Omental fat pad (tissue), 4 donors: ENCODE measurements at places on chromosomes 1 and 21.

DNA sequence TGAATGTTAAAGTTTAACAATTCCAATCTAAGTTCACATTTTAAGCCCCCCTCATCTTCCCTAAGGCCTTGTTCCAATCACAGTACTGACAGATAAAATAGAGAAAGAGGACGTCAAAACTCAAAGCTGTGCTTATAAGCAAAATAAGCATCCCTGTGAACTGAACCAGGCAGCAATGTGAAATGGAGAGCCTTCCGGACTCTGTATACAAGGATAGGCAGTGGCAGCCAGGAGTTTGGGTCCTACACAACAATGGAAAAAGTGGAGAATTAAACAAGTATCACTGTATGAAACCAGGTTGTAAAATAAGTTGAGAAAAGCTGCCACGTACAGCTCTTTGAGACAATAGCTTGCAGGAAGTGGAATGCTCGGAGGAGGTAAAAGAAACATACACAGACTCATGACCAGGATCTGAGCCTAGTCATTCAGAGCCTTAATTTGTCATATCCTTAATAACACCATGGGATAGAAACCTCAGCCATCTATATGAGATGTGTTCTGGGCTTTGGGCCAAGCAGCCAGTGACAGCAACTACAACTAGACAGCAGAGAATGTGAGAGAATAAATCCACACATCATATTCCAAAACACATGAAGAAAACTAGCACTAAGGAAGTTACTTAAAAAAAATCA, 55.2 kb upstream of the PALMD start:
- no peak for DNase-seq

- no peak for DNase-seq
These were observed 77.6 kb upstream of the DNAH14 start for GRCh38 chr1:224851848-224852261.

GRCh38 chr1:58824753-58825389, 41.0 kb upstream of the JUN start:
- no peak for DNase-seq

DNA sequence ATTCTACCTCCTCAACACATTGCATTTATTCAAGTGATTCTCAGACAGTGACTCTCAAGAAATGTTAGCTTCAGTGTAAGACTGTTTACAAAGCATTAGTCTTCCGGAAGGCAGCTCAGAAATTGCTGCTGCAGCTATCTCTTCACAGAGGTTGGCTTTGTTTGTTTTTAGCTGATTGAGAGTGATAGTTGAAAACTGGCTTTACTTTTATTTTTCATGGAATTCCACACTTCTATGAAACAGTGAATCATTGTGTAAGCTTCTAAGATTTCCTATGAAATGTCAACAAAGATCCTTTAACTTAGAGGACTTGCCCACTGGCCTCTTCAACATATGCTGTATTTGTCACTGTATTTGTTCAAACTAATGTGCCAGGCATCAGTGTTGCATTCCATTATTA, 121.3 kb downstream of the TNNI3K start:
- DNase-seq: no peak

DNA sequence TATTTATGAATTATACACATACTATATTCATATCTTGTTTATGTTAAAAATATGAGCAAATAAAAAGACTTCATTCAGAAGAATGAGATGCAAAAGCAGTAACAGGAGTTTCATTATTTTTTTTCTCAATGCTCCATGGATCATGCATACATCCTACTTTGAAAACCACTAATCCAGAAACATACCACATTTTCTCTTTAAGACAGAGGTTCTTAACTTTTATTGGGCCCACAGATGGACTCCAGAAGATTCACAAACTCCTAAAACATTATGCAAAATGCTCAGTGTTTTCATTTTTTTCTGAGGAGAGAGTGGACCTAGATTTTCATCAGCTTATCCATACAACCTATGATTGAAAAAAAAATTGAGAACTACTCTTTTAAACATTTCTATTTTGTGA, 227.8 kb downstream of the DNM3 start:
- DNase-seq: no peak

GRCh38 chr1:81695741-81696140, 105.0 kb upstream of the ADGRL2 start:
- DNase-seq: no peak

DNA sequence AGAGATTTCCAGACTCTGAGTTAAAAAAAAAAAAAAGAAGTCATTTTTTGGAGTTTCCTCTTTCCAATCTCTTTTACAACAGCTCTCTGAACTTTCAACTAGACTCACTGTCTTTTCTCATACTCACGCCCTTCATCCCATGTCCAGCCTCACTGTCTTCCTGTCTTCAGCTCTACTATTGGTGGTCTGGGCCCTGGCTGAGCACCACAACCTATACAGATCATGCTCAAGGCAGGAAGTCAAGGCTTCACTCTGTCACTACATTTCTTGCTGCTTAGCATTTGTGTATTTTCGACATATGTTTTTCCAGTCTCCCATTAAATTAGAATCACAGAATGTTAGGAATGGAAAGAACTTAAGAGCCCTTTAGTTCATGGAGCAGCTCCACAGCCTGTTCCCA, 106.4 kb upstream of the PPP2R5A start:
- DNase-seq: no peak

DNA sequence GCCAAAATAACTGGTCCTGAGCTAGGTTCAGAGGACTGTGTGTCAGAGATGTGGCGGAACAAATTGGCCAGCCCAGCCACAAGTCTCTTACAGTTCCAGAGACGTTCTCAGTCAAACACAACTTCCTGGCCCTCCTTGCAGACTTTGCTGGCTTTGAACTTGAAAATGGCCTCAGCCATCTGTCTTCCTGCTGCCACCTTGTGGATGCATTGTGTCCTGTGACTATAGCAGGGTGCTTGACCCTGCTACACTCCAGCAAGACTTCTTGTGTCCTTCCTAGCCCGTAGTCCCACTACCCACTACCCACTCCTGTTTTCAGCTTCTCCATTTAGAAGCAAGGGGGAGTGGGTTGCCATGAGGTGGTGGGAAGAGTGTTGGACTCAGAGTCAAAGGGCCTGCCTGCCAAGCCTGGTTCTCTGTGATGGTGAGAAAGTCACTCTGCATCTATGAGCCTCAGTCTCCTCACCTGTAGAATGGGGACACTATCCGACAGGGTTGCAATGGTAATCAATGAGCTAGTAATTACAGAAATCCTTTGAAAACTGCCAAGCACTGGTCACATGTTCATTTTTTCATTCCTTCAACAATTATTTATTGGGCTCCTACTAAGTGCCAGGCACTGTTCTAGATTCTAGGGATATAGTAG, 109.9 kb downstream of the IGSF21 start:
- no peak for DNase-seq

DNA sequence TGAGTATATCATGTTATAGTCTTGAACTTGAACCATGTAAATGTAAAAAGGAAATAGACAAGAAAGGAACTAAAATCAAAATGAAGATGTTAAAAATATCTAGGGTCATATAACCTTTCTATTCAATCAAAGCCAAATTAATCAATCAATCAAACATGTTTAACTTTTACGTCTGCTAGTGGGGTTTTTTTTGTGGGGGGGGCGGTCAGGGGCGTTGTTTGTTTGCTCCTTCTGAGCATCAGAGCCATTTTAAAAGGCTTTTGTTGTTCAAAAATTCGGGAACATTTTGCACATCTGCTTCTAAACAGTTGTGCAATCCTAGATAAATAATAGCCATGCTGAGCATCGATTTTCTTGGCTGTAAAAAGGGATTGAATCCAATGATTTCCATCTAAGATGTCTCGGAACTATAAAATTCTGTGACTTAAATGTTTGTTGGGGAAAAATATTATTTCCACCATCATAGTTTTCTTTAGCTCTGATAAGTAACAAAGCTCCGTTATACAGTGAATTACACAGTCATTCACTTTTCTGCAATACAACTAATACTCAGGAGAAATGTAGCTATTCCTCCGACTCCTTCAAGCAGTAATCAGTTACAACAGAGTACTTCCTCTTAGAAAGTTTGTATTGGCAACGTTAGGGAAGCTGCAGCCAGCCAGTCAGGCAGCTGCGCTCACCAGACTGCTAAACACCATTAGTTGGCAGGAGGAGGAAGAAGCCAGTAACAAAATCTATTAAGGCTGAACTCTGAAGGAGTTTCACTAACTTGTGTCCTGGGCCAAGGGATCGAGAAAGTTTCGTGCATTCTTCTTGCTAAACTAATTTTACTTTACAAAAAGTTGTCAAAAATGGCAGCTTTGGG, 2.2 kb downstream of the SPATA6 start:
- no peak for DNase-seq

DNA sequence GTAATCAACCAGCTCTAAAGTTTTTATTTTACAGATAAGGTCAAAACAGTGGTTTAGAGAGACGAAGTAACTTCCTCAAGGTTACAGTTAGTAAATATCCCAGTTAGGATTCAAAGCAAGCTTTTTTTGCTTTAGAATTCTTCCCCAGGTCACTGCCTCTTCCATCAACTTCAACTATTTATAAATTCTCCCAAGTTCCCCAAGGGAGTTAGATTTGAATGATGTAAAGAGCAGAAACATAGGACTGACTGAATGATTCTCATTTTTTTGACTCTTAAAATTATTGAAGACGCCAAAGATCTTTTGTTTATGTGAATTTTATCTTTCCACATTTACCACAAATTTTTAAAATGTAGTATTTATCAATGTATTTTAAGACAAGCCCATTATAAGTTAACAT, 4.1 kb downstream of the POGZ start:
- DNase-seq: no peak

DNA sequence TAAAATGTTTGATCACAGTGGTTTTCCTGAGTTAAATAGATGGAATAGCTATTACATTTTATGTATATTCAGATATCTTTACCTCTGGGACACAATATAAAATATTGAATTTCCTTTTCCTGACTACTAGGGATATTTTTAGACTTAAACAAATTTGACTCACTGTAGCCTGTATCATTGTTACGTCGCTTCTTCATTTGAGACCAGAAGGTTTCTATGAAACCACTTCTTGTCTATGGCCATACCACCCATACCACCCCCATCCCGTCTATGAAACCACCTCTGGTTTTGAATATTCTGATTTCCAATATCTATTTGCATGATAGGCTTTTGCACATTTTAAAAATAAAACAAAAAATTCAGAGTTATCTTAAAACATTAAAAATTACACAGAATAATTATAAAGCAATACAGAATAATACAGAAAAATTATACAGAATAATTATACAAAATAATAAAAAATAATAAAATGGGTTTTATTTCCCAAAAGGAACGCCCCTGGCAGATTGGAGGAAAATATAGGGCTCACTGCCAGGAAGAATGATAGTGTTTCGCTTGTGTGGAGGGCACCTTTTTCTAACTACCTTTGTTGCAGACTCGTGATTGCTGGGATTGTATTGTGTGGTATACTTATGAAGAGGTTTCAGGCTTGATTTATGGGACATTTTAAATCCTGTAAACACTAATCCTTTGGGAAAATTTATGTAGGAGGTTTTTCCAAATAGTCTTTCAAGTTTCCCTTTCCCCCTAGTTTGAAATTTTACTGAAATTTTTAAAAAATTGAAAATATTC, 4.7 kb downstream of the SPEN start:
- DNase-seq: no peak

DNA sequence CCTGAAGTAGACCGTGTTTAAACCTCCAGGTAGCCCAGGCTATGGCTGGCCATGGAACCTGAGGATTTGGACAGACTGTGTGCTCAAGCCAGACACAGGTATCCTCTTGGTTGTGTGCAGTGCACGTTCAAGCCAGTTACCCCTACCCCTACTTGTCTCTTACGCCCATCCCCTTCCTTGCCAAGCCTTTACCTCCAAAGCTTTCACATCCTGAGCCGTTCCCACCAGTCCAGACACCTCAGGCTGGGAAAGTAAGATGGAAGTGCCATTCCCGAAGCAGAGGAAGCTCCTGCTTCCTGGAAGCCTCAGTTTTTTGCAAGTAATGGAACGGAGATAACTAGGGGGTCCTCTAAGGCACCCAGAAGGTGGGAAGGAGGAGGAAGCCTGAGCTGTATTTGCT, 41.5 kb upstream of the HMGB4 start:
- DNase-seq: no peak

GRCh38 chr1:113106910-113107309, 33.9 kb downstream of the LRIG2 start:
- no peak for DNase-seq

DNA sequence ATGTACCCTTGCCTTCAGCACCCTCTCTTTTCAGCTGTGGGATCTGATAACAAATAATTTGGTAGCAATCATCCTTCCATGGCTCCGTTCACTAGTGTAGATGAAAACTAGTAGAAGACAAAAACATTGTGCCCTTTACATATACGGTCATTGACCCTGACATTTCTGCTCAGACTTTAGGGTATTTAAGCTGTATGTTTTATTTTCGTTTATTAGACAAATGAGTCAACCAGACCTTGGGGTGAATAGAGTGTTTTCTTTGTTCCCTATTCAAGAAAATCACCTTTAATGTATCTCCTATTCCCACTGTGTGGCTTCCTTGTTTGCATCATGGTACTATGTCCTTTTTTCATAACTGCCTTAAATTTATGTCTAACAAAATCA, 187.3 kb downstream of the VAV3 start:
- no peak for DNase-seq

DNA sequence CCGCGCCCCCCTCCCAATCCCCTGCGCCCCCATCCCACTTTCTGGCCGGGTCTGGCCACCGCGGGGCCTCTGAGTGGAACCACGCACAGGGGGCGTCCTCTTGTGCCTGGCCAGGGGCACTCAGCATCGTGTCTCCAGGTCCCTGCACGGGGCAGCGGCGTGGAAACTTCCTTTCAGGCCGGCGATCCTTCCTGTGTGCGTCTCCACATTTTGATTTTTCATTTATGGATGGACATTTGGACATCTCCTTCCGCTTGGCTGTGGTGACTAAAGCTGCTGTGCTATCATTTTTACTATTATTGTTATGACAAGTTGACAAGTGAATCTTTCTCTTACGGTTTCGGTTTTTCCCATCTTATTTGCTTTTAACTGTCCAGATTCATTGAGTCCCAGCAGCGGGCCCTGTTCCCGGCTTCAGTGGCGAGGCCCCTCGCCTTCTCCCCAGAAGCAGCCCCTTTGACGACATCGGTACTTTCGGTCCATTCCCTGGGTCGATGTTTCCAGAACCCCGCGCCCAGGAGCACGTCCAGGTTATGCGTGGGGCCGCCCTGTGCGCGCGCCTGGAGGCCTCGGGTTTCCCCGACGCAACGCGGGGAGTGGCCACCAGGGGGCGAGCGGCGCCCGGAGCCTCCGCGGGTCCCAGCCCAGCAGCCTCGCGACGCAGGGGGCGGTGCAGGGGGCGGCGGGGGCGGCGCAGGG, 12.4 kb upstream of the SLC19A1 start:
- peak; percentile 78 for DNase-seq

DNA sequence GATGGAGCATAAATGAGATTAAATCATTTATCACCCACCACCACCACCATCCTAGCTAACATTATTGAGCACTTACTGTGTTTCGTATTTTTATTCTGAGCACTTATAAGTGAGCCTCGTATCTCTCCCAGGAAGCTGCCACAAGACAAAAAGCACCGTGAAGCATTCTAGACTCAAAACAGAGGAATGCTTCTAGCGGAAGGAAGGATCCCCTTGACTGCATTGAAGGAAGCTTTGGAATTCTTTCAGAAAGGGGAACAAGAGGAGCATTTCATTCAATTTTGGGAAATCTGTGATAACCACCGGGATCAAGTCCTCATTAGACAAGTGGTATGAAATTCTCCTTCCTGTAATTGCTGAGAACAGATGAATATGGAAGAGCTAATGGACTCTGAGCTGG, 66.3 kb downstream of the PTPN14 start:
- no peak for DNase-seq
